Mucosa of gallbladder (tissue), 1 donor: ENCODE measurements at places on chromosomes 1 and 21. TPM values are rescaled to one million over a fixed set of nuclear protein-coding genes. Genes with fewer than 3 reads are reported as not detected.

DNA sequence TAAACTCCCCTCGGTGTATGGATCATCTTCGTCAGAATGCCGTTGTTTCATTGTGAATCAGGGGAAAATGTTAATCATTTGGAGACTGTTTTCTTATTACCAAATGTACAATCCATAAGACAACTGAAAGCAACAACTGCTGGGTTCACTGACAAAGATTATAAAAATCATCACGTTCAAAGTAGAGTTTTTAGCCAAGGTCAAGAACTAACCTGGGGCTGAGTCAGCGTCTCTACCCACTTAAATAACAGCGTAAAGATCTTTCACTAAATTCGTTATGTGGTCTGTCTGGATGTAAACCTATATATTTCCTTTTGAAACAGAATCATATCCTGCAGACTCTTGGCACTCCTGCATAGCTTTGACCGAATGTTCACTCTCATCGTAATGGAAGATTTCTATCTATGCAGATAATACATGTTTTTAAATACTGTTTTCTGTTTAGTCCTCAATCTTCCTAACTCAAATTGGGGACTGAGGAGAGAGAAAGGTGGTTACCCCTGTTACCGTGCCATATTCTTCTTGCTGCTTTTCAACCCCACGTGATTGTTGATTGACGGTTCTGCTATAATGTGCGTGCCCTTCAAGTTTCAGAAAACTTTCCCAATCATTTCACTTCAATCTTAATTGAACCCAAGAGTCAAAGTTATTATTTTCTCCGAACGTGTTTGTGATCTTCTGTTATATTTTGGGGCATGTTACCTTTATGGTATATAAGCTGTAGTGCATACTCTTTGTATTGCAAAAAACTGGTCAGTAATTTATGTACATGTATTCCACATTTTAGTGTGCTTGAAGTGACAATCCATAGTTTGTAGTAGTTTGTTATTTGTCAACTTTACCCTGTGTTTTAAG is 15.6 kb upstream of the NCMAP start:
- no peak for DNase-seq

DNA sequence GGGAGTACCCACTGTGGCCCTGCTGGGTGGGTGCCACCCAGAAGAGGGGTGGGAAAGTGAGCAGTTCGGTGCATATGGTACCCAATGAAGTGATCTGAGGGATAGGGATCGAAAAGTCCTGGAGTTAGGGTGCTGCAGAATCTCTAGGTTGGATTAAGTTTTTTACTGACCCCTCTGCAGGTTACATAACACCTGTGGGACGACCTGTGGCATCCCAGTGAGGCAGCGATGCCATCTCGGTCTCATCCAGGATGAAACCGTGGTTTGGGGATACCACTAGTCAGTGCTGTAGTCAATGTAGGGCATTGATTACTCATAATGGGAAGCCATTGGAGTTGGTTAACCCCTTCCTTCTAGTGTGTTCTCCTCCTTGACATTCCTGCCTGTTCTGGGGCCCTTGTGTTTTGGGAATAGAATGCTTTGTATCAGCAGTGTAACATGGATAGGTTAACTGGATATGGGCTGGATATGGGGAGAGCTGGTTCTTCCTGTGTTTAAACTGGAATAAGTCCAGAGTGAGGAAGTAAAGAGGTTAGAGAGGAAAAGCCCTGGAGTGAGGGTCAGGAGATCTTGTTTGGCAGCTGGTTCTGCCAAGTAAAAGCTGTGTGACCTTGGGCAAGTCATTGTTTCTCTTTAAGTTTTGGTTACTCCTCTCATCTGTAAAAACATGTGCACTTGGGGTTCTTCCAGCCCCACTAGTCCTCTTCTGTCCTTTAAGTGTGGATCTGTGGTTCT is 42.8 kb upstream of the ATF3 start:
- no peak for DNase-seq

Gene OR2G6
- total RNA-seq, result not detected

Gene PEAR1
- 9.9 TPM for total RNA-seq

- DNase-seq, result no peak
Measured at GRCh38 chr1:95701450-95702173, 467.6 kb downstream of the RWDD3 start.

GRCh38 chr1:184146202-184146601 is 94.7 kb downstream of the TSEN15 start:
- no peak for DNase-seq

DNA sequence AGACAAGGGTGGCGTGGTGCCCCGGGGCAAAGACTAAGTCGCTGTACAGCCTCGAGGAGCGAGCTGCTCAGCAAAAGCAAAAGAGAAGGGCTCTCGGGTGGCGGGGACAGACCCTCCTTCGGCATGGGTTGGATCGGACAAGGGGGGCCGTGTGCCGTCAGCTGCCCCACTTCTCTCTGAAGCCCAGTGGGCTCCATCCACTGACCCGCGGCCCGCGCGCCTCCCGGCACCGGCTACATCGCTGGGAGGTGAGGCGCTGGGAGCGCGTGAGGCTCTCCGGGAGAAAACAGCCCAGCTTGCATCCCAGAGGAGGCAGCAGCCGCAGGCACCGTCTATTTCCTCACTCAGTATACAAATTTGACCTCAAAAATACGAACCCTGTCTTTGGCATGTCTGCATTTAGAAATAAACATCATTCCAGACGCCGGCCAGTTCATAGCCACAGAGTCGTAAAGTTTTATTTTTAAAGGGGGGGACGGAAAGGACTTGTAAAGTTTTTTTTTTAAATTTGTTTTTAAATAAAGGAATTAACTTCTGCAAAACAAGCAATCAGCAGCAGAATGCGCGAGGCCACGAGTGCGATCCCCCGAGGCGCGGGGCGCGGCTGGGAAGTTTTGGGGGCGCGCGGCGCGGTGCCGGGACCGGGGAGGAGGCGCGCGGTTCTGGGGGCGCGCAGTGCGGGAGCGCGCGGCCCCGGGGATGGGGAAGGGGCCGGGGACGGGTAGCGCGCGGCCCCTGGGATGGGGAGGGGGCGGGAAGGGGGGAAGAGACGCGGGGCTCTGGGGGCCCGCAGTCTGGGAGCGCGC is 689 bp upstream of the GPR137B start:
- peak; percentile 34 for DNase-seq

GRCh38 chr21:46115441-46116188 is 17.7 kb downstream of the COL6A2 start:
- no peak for DNase-seq

- no peak for DNase-seq
Measured at GRCh38 chr21:37871121-37871862, 45.0 kb downstream of the KCNJ6 start.

DNA sequence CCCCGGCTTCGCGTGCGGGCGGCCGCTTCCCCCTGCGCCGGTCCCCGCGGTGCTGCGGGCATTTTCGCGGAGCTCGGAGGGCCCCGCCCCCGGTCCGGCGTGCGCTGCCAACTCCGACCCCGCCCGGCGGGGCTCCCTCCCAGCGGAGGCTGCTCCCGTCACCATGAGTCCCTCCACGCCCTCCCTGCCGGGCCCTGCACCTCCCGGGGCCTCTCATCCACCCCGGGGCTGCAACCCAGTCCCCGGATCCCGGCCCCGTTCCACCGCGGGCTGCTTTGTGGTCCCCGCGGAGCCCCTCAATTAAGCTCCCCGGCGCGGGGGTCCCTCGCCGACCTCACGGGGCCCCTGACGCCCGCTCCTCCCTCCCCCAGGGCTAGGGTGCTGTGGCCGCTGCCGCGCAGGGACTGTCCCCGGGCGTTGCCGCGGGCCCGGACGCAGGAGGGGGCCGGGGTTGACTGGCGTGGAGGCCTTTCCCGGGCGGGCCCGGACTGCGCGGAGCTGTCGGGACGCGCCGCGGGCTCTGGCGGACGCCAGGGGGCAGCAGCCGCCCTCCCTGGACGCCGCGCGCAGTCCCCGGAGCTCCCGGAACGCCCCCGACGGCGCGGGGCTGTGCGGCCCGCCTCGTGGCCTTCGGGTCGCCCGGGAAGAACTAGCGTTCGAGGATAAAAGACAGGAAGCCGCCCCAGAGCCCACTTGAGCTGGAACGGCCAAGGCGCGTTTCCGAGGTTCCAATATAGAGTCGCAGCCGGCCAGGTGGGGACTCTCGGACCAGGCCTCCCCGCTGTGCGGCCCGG is 159.2 kb downstream of the RUNX1 start:
- DNase-seq, result peak; percentile 72

Gene TMOD4
- total RNA-seq, result 0.78 TPM

DNA sequence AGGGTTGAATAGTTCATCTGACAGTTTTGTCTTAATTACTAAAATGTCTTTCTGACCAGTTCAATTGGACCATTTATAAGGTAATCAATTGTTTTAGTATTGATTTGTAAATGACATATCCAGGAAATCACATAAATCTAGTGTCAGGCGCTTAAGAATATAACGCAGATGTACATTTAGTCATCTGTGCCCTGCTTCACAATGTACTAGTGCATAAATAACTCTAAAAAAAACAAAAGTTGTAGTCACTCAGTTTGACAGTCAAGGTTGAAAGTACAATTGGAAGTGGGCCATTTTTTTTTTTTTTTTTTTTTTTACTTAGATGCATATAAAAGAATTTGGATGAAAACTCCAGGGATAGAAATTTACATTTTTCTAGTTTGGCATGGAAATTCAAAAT is 490.4 kb downstream of the PTPRC start:
- no peak for DNase-seq

DNA sequence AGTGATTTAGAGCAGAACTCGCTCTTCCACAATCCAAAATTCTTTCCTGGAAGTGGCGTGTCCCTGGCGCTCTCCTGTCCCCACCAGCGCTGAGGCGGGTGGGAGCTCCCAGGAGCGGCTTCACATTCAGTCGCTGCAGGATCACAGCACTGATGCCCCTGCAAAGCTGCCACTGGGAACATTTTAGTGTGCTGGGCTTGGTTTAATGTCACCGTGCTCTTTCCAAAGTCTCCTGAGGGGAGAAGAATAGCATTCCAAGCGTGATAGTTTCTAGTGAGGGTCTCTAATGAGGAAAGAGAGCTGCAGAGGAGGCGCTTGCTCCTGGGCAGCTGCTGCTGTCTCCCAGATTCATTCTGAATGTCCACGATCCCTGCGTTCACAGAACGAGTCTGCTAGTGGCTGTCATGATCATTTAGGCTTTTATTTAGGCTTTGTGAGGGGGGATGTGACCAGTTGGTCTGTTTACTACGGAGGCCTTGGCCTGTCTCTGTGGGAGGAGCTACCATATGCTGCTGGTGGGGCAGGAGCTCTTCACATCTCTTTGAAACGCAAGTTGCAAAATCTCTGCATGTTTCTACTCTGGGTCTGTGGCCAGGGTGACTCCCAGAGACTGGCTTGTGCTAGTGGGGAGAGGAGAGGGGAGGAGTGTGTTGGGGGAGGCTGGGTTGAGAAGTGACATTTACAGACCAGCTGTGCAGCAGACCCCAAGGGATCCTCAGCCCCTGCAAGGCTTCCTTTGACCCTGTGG is 23.4 kb downstream of the OLFML3 start:
- no peak for DNase-seq

GRCh38 chr1:110494522-110495406 is 24.2 kb downstream of the KCNA10 start:
- DNase-seq, result no peak

Gene PDZK1
- 111 TPM for total RNA-seq

Gene KCNE2
- not detected for total RNA-seq

DNA sequence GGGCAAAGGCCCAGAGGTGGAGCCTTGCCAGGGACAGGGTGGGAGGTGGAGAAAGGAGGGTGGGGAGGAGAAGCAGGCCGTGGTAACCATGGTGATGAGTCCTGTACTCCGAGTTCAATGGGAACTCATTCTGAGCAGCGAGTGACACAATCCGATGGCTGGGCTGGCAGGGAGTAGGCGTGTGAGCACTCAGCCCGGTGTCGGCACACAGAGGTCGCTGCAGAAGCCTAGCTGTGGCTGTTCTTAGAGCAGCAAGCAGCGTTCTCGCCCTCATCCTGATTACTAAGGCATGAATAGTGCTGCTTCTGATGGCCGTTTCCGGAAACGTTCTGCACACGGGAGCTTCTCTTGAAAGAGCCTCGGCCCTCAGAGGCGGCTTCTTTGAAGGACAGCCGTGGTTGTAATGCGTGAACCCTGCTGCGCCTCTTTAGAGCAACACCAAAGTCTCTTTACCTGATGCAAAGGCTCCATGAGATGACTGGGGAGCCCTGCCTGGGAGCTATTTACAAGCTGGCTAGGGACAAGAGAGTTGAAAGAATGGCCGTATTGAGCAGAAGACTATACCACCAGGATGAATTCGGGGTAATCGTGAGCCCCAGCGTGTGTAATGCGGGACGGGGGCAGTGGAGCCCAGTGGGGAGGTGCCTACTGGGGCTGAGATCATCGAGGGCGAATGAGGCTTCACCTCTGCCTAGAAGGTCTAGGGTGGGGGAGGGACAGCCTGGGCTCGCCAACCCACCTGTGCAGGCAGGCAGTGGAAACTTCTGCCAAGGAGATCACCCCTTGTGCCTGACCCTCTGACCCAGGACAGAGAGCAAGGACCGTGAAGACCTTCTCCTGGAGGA is 72.8 kb upstream of the PAX7 start:
- DNase-seq, result peak; percentile 12

Gene PADI3
- 0.72 TPM for total RNA-seq

DNA sequence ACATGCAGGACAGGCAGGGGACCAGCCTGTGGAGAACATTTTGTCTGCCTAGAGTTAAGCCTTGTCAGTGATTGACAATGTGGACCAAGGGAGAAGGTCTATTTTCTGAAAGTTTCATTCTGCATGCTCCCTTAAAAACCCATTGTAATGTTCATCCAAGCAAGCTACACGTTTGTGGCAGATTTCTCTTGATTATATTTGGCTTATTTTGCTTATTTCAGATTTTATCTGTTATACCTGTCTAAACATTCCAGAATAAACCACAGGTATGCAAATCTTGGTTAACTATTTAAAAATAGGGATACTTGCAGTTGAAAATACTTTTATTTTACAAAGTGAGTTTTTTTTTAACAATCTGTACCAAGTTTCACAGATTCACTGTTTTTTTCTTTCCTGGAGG is 78.2 kb upstream of the F3 start:
- no peak for DNase-seq

Gene SPATA45
- 0.60 TPM for total RNA-seq

GRCh38 chr1:204994086-204994862 is 48.7 kb upstream of the CNTN2 start:
- DNase-seq, result no peak

DNA sequence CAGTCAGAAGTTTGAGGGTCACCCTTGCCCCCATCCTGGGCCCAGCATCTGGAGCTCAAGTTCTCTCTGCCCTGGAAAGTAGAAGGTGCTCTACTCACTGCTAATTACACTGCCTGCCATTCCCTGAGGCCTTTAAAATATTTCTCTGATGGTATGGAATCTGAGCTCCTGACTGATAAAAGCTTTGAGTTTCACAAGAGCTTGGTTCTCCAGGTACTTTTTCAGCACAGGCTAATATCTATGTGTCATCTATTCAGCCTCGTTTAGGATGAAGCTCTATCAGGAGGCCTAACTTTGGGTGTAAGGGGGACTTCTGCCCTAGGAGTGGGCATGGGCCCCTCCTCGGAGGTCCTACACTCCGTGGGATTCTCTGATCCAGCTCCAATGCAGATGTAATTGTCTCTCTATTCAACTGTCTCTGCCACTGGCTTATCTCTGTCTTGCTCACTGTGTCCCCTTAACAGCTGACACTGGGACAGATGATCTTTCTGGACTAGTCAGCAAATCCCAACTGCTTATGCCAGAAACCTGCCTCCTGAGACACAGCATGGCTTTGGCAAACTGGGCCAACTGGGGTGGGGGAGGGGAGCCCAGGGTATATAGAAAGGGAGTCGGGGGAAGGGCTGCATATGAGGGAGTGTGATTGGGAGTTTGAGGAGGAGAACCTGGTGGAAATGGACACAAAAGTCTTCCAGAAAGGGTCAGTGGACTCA is 104.2 kb upstream of the GADD45A start:
- no peak for DNase-seq
